ENCODE measurements at places on chromosomes 11 and 22.

GRCh38 chr11:130159657-130160497, at the start of gene ST14:
Gene ST14 (plus strand): TSS chr11:130159782. CDS start chr11:130159980, 198 bp downstream.
- DNase-seq, result no peak

- no peak for DNase-seq
Observed at GRCh38 chr11:83265331-83265730, 20.8 kb downstream of the CCDC90B start.

DNA sequence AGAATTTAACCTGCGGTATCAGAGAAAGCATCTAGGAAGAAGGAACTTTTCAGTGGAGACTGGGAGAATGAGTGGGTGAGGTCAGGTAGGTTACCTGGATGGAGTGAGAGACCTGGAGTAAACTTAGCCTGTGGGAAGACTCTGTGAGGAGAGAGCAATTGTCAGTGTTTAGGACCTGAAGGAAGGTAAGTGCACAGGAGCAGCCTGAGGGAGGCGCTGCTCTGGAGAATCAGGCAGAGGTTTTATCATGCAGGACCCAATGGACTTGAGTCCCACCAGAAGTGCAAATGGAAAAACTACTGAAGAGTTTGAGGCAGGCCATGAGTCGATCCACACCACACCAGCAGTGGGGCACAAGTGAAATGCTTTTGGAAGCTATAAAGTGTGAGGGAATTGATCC, 10.6 kb upstream of the IFTAP start:
- DNase-seq, result no peak

- DNase-seq, result no peak
Observed at GRCh38 chr11:58844361-58845005, at the start of gene GLYATL2. Gene GLYATL2 (minus strand): TSS chr11:58844704. CDS start chr11:58839612, 5,092 bp downstream.

DNA sequence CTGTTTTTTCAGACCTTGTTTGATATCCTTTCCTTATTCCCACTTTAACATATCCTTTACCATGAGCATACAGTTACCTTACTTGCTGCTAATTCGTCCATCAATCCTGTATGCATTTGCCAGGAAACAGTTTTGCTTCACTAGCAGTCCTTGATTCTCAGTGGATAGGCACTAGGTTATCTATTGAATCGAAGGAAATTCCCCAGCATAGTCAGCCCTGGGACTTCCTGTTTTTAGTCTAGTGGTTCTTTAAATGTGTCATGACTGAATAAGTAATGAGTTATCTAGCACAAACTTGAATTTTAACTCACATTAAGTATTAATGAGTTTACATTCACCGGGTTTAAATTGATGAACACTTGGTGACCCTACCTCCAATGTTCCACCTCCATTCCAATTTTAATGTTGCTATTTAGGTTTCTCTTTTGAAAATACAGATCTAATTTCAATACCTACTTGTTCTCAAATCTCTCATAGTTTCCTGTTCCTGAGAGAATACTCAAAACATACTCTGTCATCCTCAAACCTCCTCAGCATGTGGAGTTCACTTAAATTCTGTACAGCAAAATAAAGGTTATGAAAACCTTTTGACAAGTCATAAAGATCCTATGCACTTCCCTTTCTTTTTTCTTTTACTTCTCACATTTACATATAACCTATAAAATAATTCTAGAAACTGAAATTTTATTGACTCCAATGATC, 1375.1 kb upstream of the TENM4 start:
- DNase-seq, result no peak

DNA sequence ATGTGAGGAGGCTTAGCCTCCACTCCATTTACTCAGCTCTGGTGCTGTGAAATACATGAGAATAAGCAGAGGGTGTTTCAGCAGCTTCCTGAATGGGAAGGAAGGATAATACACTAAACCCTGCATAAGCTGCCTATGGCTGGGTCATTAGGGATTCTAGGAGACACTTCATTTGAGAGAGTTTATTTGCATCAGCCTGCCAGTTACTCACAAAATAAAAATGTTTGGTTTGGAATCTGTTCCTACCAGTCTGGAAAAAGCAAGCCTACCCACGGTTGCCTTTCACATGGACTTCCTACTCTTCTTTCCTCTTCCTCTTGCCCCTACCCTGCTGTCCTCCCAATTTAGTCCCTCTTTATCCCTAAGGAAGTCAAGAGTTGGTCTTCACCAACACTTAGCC, 20.5 kb downstream of the SLC1A2 start:
- DNase-seq, result no peak

DNA sequence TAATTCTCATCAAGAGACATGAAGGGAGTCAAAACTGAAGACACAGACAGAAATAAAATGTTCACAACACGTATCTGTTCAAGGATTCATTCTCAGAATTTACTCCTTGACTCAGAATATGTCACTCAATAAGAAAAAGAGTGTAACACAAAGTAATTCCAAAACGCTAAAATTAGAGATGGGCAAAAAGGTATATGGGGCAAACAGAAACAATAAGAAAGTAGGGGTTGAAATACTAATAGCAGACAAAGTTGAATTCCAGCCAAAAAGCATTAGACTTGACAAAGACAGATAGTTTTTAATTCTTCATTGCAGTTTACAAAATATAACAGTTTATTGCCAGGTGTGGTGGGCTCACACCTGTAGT, 26.7 kb downstream of the GNB1L start:
- no peak for DNase-seq

- DNase-seq, result no peak
Observed at GRCh38 chr11:76230392-76230791, 24.1 kb upstream of the WNT11 start.

GRCh38 chr11:69666752-69667536, 8.2 kb downstream of the LTO1 start:
- DNase-seq, result no peak
